ENCODE measurements at places on chromosomes 11 and 22. TPM values are rescaled to one million over a fixed set of nuclear protein-coding genes. Genes with fewer than 3 reads are reported as not detected.

- no peak for DNase-seq
Measured at GRCh38 chr11:1073851-1074243, 827 bp upstream of the MUC2 start.

DNA sequence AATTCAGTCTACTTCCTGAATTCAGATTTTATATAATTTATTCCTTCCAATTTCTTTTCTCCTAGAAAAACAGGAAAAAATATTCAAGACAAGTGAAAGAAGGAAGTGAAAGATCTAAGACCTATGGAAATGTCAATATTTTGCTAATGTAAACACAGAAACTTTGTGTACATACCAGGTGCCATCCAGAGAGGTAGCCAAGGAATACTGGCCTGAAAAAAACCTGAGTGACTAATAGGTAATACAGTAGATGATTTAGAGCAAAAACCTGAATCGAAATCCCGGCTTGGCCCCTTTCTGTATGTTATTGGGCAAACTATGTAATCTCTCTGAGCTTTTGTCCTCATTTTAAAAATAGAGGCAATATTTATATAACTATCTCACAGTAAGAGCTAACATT is 59.2 kb upstream of the FSHB start:
- no peak for DNase-seq

GRCh38 chr11:69037544-69037943 is 11.2 kb upstream of the TPCN2 start:
- no peak for DNase-seq

DNA sequence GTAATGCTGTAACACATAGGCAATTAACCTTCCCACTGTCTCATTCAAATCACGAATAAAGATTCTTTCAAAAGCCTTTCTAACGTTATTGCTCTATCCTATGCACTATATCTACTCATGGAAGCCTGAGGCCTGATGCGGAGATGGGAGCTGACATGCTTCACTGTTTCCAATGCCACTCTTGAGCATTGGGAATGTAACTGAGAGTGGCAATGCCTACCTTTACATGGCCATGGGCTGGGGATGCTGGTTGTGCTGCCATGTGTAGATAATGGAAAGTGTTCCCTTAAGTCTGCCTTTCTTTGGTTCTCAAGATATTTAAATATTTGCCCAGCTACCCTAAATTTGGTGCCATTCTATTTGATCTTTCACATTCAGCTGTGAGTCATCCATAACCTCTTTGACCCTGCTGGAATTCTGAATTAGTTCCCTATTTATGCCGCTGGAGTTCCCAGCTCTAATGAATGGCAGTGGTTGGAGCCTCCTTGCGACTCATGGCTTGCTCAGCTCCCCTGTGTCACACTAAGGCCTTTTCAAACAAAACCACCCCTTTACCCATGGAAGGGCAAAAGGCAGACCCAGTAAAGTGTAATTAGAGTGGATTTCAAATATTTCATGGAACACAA is 21.4 kb upstream of the DKK3 start:
- DNase-seq: no peak

GRCh38 chr11:4983841-4984240 is 10.8 kb upstream of the OR51L1 start:
- no peak for DNase-seq

DNA sequence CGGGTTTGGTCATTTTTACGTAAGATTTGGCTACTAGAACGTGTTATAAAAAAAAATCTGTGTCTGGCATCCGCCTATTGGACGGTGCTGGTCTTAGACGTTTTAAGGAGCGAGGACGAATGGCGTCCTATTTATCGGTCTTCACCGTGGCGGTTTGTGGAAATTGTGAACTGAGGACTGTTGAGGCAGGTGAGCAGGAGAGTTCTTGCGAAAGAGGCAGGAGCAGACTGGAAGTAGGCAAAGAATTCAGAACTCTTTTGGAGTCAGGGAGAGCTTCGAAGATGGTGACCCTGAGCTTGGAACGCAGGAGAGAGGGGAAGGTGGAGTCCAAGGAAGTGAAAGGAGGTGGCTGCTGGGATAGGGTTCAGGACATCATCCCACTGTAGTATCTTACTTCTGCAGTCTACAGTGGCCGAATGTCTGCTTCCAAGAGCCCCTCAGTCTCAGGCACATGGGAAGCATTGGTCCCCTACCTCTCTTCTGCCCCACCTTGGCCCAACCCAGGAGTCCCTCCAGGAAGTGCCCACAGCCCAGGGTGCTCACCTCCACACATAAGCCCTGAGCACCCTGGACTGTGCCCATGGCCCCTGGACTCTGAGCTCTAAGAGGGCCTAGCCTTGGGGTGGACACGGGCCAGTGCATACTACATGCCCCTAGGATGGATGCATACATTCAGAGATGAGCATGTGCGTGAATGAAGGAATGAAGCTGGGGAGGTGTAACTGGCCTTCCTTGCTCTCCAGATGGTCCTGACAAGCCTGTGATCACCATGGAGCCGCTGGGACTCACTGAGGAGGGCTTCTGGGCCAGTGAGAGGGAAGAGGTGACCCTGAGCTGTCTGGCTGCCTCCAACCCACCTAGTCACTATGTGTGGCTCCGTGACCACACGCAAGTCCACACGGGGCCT is 3.7 kb downstream of the VSIG10L2 start:
- DNase-seq: no peak

DNA sequence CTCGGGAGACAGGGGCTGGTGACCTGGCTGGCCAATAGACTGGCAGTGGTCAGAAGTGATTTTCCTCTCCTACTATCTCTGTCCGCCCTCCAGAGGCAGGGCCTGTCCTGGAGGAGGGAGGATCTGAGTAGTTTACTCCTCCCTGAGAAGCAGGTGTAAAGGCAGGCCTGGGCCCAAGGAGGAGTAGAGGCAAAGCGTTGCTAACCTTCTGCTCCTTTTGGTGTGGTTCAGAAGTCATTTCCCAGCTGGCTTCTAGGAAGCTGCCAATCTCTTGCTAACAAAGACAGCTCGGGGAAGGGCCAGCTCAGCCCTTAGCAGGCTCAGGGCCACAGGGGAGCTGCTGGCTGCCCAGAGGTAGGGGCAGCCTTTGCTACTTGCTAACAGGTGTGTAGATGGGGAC is 151.1 kb upstream of the NECTIN1 start:
- DNase-seq: no peak

DNA sequence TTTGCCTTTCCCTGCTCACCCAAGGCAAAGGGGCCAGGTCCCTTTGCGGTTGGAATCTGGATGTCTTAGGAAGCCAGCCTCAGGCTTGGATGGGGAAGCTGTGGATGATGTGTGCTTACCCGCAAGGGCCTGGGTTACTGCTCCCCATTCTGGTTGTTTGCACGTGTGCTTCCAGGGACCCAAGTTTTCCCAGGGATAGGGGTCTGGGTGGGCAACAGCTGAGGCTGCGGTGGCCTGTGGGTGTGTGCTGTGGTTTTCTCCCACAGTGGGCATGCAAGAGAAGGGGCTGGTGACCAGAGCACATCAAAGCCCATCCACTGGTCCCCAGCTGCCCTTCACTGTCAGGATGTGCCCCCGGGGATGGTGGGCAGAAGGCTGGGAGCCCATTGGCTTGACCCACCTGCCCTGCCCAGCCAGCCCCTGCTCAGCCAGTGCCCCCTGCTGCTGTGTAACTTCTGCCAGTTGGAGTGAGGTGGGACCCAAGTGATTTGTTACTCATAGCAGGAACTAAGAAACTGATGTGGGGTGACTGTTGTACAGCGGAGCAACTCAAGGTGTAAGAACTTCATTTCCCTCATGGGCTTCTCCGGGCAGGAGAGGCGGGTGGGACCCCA is 3.3 kb downstream of the CAPN5 start:
- DNase-seq: no peak

GRCh38 chr22:20040327-20041200 is 19.7 kb downstream of the TANGO2 start:
- DNase-seq: no peak

DNA sequence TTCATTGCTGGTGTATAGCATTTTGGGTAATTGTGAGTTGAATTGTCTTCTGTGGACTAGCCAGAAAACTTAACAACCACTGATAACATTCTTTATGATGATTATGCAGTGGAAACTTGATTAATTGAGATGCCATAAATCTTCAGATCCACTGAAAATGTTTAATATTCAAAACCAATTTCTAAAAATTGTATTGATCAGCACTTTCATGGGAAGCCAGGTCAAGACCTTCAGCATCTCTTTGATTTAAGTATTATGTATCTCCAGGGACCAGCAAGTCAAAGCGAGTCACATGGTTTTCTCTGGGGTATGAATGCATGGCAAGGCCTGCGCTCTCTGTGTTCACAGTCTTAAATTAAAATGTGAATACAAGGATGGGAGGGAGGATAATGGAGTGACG is 596.9 kb downstream of the OPCML start:
- no peak for DNase-seq

DNA sequence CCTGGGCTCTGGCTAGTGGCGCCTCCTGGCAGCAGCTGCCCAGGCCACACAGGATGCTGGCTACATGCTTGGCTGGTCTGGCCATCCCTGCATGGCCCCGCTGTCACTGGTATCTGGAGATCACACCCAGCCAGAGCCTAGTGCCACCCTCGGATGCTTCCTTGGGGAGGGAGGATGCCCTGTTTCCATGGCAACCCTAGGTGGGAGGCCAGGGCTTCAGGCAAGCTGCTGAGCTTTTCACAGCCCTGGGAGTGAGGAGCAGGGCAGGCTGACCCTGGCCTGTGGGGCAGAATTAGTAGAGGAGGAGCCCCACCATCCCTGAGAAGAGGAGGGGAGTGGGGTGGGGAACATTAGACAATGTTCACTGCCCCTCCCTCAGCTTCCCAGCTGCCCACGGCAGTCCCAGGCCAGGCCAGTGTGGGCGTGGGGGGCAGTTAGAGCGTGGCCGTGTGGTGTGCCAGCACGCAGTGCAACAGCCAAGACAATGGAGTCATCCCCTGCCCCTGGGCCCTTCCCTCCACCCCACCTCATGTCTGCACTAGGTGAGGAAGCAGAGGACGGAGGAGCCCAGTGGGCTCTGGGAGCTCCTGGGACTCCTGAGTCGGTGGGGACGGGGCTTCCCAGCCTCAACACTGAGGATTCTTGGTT is 50.4 kb downstream of the PARVB start:
- no peak for DNase-seq

DNA sequence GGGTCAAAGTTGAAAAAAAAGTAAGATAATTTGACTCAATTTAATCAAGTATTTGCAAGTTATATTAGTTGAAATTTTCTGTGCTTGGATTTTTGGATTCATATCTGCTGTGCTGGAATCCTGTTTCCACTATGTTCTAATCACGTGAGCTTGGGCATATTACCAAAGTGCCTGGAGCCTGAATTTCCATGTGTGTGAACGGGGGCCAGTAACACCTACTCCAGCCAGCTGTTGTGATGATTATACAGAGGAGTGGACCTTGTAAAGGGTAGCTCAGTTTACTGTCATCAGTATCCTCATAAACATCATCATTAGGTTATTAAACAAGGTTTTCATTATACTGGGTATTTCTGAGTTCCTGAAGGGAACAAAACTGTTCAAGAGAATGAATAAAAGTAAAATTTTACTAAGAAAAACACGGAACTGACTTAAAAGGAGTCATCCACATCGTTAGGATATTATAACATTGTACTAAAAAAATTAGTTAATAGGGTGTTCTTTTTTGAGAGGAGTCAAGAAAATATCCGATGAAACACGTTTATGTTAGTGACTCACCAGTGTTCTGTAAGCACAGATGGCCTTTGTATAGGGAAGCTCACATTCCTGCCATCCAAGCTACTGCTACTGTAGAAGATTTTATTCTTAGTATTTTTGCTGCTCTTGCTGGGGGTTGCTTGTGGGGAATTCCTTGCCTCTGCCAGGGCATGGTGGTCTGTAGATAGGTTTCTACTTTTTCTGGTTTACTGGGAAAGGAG is 144.1 kb downstream of the ARHGAP42 start:
- DNase-seq: no peak

GRCh38 chr11:15228331-15228849 is 113.7 kb downstream of the INSC start:
- no peak for DNase-seq

DNA sequence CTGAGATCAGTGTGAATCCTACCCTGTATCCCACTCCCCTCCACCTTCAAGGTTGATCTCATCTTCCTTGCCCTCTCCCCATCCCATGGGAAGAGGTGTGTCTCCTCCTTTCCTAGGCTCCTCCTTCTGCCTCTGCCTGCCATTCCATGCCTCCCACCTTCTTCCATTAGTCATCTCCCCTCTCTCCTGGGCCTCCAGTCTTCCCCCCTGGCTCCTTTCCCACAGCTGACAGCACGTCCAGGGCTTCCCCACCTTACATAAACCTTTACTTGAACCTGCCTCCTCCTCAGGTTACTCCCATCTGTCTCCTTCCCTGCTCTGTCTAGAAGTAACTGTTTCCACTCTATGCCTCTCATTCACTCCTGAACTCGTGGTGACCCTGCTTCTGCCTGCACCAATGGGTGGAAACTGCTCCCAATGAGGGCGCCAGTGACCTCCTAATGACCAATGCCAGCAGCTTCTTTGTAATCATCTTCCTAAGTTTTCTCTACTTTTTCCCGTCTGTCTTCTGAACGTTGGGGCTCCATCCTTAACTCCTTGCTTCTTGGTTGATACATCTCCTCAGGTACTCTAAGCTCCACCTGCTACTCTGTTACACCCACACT is 266.9 kb upstream of the NARS2 start:
- no peak for DNase-seq

GRCh38 chr22:46876357-46876934 is 114.0 kb downstream of the TBC1D22A start:
- DNase-seq: no peak

DNA sequence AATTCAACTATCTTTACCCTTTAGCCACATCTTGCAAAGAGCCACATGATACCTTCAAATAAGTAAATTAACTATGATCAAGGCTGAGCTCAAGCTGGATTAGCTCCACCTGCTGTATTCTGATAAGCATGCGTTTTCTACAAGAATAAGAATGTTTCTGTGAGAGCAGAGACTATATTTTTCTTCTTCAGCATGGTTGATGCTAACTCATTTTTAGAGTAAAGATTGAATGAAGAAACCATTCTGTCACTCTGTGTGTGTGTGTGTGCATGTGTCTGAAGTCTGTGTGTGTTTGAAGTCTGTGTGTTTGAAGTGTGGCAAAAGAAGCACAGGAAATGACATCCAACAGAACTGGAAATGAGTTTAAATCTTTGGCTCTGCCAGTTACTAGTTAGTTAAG is 12.0 kb upstream of the LAYN start:
- no peak for DNase-seq

DNA sequence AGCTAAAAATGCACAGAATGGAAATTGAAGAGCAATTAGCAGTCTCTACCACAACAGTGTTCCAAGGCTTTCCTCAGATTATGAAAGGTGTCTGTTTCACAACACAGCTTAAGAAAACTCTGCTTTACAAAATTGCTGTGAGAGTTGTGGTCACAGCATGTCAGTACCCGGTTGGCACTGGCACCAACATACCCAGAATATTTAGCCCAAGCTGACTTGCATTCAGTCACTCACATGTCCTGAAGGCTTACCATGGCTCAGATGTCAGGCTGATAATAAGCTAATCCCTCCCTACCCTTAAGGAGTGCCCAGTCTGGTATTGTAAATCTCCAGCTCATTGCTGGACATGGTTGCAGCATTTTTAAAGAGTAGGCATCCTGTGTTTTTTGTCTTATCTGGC is 14.9 kb downstream of the NCR3LG1 start:
- DNase-seq: no peak

The KCNJ5 gene
- not detected for total RNA-seq

The ZNF70 gene
- total RNA-seq: 2.0 TPM

The MYOD1 gene
- total RNA-seq: not detected

The POU2AF3 gene
- total RNA-seq: not detected

The WBP2NL gene
- total RNA-seq: 2.9 TPM

The BLID gene
- total RNA-seq: not detected

The OLFML1 gene
- total RNA-seq: not detected

The CST6 gene
- not detected for total RNA-seq

The OR4A16 gene
- total RNA-seq: not detected

The OR52I1 gene
- total RNA-seq: not detected

The OR2AG1 gene
- total RNA-seq: not detected

Measured in CD4-positive, CD25-positive, alpha-beta regulatory T cell (primary cell).